Stimulated activated CD8-positive, alpha-beta memory T cell treated with anti-CD3 and anti-CD28 coated beads, Interleukin-2, amount 100 ng/mL, for 1 hour (primary cell): ENCODE measurements at places on chromosomes 4 and X.

DNA sequence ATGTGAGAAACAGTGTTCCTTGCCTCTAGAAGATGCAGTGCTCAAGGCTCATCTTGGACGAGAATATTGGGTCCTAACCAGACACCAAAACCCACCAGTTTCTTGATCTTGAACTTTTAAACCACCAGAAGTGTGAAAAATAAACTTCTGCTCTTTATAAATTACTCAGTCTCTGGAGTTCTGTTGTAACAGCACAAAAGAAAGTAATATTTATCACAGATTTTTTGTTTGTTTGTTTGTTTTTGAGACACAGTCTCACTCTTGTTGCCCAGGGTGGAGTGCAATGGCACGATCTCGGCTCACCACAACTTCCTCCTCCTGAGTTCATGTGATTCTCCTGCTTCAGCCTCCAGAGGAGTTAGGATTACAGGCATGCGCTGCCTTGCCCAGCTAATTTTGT, 371.1 kb upstream of the NDST4 start:
- no peak for DNase-seq

- no peak for DNase-seq
Measured at GRCh38 chrX:13254076-13254785, 65.6 kb downstream of the ATXN3L start.

DNA sequence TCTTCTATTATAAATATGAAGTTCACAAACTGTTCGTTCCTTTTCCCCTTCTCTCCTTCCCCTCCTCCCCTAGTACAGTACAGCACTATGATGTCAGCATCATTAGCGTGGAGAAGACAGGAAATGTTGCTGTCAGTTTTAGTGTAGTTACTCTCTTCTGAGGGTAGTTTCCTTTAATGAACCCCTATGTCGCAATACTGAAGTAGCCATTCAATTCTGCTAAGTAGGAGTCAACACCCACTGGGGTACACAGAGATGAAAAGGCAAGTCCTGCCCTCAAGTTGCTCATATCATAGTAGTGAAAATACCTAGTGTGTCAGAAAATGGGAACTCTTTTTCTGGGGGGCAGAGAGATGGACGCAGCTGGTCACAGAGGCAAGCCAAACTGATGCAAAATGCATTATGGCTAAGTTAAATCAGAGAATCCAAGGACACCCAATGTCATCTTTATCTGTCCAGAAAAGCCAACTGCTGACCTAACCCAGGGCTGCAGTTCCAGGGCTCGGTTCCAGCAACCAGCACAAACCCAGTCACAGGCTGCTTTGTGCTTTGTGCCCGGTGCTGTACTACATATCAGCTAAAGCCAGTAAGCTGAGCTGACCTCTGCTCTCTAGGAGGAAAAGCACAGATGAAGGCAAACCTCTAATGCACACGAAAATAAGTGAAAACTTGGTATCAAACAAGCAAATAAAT, 31.5 kb downstream of the GRIA3 start:
- DNase-seq = no peak

- DNase-seq = no peak
Measured at GRCh38 chr4:7673121-7673520, 238.4 kb upstream of the PSAPL1 start.

DNA sequence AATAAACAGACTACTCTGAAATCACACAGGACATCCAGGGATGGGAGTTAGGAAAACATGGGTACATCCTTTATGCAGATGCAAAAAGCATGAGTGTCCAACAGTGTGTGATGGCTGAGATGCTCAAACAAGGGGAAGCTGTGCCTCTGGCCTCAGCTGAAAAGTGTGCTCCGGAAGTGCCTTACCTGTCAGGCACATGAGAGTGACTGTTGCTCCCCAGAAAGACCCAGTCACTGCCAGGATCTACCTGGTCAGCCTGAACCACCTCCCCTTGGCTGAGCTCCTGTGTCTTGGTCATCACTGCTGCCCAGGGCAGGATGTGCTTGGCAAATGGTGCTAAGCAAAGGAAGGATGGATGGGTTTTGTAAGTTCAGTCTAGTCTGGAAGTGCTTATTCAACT, 4.0 kb downstream of the PPP2R2C start:
- no peak for DNase-seq

DNA sequence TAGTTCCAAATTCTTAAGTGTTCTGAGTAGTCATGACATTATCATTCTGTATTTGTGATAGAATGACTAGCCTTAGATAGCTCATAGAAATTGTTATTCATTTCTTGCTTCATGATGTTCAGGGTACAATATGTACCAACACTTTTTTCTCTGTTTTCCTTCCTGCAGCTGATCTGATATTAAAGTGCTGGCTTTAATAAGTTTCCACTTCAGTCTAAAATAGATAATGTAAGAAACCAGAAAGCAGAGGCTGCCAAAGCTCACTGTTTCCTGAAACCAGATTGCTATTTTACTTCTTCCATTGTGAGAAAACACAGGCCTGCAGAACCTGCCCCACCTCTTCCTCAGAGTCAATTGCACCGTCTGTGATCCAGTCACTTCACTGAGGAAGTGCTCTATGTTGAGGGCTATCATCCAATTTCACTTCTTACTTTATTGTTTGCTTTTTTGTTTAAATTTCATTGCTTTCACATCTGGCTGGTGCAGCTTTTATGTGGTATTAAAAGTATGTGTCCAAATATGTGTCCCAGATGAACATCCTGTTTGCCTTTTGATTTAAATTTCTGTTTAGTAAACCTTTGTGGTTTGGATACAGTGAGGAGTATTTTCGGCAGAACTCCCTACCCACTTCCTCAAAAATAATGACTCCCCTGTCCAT, 652.1 kb downstream of the ANKRD50 start:
- no peak for DNase-seq

DNA sequence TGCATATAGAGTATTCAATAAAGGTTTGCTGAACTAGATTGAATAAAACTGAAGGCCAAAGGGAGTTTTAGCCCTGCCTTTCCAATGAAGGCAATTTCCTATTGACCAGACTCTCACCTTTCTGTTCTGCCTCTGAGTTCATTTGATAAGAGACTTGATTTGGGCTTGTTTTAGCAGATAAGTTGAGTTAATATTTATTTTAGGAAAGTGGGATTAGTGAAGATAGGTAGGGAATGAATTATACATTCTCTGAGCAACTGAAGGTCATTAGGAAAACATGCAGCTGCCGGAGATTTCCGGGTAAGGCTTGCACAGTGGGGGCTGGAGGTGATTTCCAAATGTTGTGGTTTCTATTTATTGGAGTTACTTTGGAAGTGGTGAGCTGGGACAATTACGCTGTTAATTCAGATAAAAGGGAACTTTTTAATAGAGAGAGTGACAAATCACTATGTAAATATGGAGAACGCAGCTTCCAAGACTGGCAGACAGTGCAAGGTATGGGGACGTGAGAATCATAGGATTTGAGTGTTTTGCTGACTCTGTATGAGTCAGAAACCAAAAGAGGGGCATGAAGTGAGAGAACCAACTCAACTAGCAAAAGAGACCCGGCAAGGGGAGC, 553.6 kb upstream of the BOD1L1 start:
- no peak for DNase-seq

DNA sequence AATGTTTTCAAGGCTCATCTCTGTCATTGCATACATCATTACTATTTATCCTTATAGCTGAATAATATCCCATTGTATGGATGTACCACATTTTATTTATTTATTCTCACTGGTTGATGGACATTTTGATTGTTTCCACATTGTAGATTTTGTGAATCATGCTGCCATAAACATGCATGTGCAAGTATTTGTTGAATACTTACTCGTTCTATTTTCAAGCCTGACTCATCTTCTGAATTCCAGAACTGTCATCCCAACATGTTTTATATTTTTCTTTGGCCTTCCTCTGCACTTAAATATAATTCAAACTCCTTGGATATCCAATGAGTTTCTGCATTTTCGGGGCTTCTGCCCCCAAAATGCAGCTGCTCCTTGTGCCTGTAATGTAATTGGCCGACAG, 77.6 kb downstream of the MXRA5 start:
- no peak for DNase-seq

DNA sequence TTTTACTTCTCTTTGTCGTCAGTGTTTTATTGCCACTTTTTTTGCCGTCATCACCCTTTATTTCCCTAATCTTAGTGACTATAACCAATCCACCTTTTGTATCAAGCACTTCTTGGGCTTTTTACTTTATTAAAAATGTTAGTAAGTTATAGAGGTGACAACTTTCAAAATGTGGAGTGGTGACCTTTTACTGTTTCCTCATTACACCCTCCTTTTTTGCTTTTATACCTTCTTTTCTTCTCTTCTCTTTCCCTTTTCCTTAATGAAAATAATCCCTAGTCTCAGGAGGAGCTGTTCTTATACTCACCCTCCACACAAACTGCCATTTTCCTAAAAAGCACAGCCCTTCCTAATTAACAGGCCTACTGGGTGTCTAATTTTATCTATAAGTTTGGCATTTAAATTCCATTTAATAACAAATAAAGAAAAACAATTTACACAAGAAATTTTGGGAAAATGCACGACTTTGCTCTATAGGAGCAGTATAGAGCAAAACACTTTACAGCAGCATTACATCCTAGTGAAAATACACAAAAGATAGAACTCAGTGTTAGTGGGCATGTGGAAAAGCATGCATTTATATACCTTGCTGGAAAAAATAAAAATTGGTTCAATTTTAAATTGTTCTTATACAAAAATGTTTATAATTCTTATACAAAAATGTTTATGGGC, 27.3 kb downstream of the BBS12 start:
- no peak for DNase-seq

DNA sequence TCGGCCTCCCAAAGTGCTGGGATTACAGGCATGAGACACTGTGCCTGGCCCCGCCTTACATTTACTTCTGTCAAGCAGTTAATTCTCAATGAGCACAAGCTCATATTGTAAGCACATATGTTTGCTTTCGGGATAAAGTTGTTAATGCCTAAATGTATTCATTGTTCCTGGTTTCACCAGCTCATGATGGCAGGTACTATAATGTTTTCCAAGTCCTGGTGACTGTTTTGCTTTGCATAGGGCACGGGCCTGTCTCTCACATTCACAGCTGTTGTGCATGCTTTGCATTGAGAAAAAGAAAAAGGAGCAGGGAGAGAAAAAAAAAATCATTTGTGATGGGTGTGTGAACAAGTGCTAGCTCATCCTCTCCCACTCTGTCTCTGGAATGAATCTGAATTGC, 661.2 kb upstream of the TENM3 start:
- no peak for DNase-seq

- DNase-seq = no peak
Measured at GRCh38 chr4:38157592-38157991, 197.4 kb downstream of the PTTG2 start.

GRCh38 chr4:81490403-81491160, 18.9 kb upstream of the RASGEF1B start:
- no peak for DNase-seq

DNA sequence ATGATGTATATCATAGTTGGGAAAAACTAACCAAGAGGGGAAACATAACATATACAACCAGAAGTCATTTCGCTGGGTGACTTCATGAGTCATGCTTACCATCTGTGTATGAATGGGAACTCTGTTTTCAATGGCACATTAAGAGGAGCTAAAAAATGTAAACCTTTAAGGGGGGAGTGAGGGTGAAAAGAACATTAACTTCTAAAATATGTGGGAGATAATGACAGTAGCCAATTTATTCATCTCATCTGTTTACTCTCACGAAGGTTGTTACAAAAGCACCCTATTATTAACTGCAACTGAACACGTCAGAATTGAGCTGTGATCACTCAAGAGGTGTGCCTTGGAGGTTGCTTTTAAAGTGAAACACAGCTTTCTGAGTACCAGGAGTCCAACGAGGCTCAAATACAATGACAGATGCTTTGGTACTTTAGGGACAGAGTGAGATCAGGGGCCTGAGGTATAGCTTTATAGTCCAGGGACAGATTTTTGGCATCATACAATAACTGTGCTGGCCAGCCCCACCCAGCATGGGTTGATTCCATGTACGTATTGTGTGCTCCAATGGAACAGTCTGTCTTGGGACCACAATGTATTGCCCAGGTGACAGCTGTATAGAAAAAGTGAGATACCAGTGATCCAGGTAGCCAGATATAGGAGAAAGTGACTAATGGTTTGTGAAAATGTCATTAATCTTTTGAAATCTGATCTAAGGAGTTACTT, 107.3 kb downstream of the AMMECR1 start:
- no peak for DNase-seq

DNA sequence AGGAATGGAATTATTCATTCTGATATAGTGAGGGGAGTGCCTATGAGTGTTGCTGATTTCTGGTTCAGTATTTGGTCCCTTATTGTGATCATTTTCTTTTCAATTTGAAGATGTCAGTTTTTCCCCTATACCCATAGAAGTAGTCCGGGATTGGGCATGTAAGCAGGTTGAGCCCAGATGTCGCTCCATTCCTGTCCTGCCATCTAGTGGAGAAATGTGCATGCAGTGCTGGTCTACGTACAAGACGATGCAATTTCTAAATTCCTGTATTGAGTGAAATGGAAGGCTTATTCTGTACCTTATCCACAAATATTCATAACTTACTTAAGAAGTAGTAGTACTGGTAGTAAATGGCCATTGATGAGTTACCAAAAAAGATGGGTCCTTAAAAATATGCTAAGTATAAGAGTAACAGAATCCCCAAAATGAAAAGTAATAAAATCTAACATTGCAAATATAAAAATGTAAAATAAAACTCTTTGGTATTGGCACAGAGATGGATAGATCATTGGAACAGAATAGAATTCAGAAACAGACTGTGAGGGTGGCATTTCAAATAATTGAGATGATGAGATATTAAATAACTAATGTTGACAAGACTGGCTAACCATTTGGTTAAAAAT, 60.9 kb downstream of the UGT8 start:
- DNase-seq = no peak

DNA sequence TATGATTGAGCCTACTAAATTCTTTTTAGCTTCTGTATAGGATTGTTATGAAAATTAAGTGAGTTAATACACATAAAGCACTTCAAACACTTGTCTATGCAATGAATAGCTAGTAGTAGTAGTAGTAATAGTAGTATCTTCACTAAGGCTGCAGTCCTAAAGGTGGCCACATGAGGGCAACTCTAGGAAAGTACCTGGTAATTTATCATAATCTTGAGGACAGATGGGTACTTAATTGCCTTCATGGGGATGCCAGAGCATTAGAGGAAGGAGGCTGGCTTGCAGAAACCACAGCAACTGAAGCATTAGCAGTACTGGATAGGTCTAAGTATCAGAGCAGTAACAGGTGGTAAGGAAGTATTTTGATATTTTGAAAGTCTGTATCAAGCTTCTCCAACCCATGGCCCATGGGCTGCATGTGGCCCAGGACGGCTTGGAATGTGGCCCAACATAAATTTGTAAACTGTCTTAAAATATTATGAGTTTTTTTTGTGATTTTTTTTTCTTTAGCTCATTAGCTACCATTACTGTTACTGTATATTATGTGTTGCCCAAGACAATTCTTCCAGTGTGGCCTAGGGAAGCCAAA, 17.3 kb downstream of the NIPAL1 start:
- DNase-seq = peak; percentile 25

GRCh38 chrX:7444967-7445366, 297.0 kb upstream of the PUDP start:
- no peak for DNase-seq

- no peak for DNase-seq
Measured at GRCh38 chrX:112913807-112914206, 73.2 kb upstream of the AMOT start.
